ENCODE measurements at places on chromosomes 5 and 9. TPM values are rescaled to one million over a fixed set of nuclear protein-coding genes. Genes with fewer than 3 reads are reported as not detected.

Gene TPPP
- 2.2 TPM for total RNA-seq

Gene PIK3R1
- total RNA-seq = 31.5 TPM

Gene LHX3
- total RNA-seq = not detected

Gene FGF10
- 5.8 TPM for total RNA-seq

Gene S1PR3
- 4.1 TPM for total RNA-seq

Gene PPP3R2
- not detected for total RNA-seq

Gene IL4
- not detected for total RNA-seq

GRCh38 chr5:31173614-31174013 lies 19.9 kb upstream of the CDH6 start:
- no peaks in the 10 kb centered on the region for H3K4me1 ChIP-seq
- no peak for DNase-seq
- no peak overlapping the region for H3K4me3 ChIP-seq
- no peak overlapping the region for H3K27ac ChIP-seq
- H3K36me3 ChIP-seq = no peaks in the 10 kb centered on the region
- no peaks in the 10 kb centered on the region for H3K27me3 ChIP-seq

GRCh38 chr9:93677641-93678136 lies 101.3 kb downstream of the PHF2 start:
- H3K4me1 ChIP-seq = no peaks in the 10 kb centered on the region
- no peaks in the 10 kb centered on the region for H3K27me3 ChIP-seq
- no peak overlapping the region for H3K4me3 ChIP-seq
- peak; percentile 4 for DNase-seq
- H3K36me3 ChIP-seq = no peaks in the 10 kb centered on the region

DNA sequence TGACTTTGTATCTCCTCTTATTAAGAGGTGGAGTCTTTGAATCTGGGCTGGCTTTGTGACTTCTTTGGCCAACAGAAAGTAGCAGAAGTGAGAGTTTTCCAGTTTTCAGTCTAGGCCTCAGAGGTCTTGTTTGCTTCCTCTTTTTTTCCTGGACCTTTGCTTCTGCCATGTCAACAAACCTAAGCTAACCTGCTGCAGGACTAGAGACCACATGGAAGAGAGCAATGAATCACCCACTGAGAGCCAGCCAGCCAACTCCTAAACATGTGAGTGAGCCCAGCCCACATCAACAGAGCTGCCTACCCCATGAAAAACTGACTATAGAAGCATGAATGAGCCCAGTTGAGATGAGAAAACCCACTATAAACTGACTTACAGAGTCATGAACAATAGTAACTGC lies 29.9 kb downstream of the MRPL22 start:
- H3K27ac ChIP-seq = no peak overlapping the region
- no peak for DNase-seq
- no peaks in the 10 kb centered on the region for H3K27me3 ChIP-seq
- no peaks in the 10 kb centered on the region for H3K36me3 ChIP-seq
- no peak overlapping the region for H3K4me3 ChIP-seq

DNA sequence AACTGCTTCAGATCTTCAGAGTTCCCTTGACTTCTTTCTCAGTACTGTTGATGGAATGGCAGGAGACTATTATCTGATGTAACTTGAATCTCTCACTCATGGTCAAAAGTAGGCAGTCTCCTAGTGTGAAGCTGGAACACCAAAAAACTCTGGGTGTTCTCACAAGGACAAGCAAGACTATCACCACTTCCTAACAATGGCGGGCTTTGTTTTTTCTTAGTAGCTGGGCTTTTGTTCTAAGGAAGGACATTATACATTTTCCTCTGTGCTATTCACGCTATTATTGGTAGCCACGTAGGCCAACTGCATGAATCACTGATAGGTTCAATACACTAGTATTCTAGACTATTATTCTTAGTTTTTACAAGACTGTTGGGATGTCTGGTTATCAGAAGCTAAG lies 67.7 kb upstream of the ATG10 start:
- H3K27ac ChIP-seq = no peak overlapping the region
- no peaks in the 10 kb centered on the region for H3K27me3 ChIP-seq
- H3K4me1 ChIP-seq = no peaks in the 10 kb centered on the region
- no peak overlapping the region for H3K4me3 ChIP-seq
- no peak for DNase-seq
- no peaks in the 10 kb centered on the region for H3K36me3 ChIP-seq

- no peaks in the 10 kb centered on the region for H3K36me3 ChIP-seq
- H3K27ac ChIP-seq = no peak overlapping the region
- no peak for DNase-seq
- H3K27me3 ChIP-seq = no peaks in the 10 kb centered on the region
Measured at GRCh38 chr9:98985596-98985995, 41.9 kb downstream of the COL15A1 start.

- no peaks in the 10 kb centered on the region for H3K36me3 ChIP-seq
- no peak overlapping the region for H3K27ac ChIP-seq
- no peak overlapping the region for H3K4me3 ChIP-seq
- no peak for DNase-seq
- no peaks in the 10 kb centered on the region for H3K4me1 ChIP-seq
- H3K27me3 ChIP-seq = no peaks in the 10 kb centered on the region
Measured at GRCh38 chr9:7239708-7240107, 481.9 kb downstream of the KDM4C start.

GRCh38 chr5:43171926-43172325 lies 20.1 kb upstream of the NIM1K start:
- no peaks in the 10 kb centered on the region for H3K27me3 ChIP-seq
- H3K4me1 ChIP-seq = no peaks in the 10 kb centered on the region
- H3K27ac ChIP-seq = no peak overlapping the region
- H3K4me3 ChIP-seq = no peak overlapping the region
- H3K36me3 ChIP-seq = no peaks in the 10 kb centered on the region
- no peak for DNase-seq

DNA sequence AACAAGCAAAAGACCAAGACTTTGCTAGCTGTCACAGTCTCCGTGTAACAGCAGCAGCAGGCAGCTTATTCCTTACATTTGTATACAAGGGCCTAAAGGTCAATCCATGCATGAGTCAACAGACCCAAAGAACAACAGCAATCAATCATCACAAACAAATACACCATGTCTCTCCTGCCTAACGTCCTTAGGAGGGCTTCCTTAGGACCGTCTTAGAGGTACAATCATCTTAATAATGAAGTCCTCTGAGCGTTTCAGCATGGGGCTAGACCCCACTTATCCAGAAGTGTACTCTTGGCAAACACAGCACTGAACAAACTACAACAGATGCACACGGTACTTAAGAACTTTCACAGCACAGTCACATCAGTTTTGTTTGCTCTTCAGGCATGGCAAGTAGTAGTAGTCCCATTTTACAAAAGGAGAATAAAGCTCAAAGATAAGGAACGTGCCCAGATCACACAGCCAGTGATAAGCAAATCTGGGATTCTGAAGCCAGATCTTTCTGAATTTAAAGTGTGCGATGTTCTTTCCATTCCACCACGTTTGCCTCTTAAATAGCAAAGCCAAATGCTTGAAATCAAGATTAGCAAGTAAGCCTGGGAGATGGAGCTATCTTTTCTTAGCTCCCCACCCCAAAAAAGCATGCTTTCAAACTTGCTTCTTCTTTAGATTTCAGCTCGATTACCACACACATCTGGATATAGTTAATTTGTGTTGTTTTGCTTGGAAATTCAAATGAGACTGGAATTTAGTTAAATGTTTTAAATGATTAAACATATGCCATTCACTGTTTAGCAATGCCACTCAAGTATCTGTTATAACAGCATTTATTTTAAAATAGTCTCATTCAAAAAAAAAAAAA lies 24.2 kb downstream of the PSMB7 start:
- H3K36me3 ChIP-seq = no peaks in the 10 kb centered on the region
- H3K27me3 ChIP-seq = no peaks in the 10 kb centered on the region
- no peak overlapping the region for H3K27ac ChIP-seq

DNA sequence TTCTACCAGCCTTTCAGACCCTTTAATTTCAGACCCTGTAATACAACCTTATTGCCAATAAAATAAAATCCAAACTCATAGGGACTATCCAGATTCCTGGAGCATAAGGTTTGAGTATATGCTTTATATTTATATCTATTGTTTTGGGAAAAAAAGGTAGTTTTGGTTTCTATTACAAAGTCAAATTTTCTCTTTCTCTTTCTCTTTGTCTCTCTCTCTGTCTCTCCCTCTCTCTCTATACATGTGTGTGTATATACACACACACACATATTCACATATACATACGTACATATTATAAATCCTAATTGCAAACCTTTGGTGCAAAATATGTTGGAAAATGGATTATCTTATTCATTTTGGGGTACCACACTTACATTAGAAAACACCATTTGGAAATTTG lies 39.0 kb downstream of the TMEM232 start:
- no peak overlapping the region for H3K27ac ChIP-seq
- H3K27me3 ChIP-seq = no peaks in the 10 kb centered on the region
- no peaks in the 10 kb centered on the region for H3K4me1 ChIP-seq
- DNase-seq = no peak
- no peaks in the 10 kb centered on the region for H3K36me3 ChIP-seq

DNA sequence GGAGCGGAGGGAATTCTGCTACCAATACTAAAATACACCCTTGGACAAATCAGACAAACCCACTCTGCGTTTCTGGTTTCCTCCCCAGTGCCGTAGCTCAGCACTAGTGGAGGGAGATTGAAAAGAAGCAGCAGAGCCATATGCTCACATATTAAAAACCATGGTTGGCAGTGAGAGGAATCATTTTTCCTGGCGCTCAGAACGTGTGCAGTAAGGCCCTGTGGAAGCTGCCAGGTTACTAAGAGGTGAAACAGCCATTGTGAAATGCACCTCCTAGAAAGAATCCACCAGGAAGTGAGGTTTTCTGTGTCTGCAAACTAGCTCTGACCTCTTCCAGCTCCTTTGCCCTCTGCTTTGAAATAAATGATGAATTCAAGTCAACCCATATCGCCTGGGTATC lies 177.2 kb downstream of the ERCC6L2 start:
- H3K4me1 ChIP-seq = peaks cover 25% of the 10 kb centered on the region
- no peak for DNase-seq
- H3K4me3 ChIP-seq = no peak overlapping the region
- peak overlapping the region; percentile 46 for H3K27ac ChIP-seq
- H3K27me3 ChIP-seq = no peaks in the 10 kb centered on the region

GRCh38 chr9:2777454-2777853 lies 60.1 kb downstream of the KCNV2 start:
- no peak for DNase-seq
- H3K4me3 ChIP-seq = no peak overlapping the region
- no peaks in the 10 kb centered on the region for H3K4me1 ChIP-seq
- H3K27ac ChIP-seq = no peak overlapping the region

DNA sequence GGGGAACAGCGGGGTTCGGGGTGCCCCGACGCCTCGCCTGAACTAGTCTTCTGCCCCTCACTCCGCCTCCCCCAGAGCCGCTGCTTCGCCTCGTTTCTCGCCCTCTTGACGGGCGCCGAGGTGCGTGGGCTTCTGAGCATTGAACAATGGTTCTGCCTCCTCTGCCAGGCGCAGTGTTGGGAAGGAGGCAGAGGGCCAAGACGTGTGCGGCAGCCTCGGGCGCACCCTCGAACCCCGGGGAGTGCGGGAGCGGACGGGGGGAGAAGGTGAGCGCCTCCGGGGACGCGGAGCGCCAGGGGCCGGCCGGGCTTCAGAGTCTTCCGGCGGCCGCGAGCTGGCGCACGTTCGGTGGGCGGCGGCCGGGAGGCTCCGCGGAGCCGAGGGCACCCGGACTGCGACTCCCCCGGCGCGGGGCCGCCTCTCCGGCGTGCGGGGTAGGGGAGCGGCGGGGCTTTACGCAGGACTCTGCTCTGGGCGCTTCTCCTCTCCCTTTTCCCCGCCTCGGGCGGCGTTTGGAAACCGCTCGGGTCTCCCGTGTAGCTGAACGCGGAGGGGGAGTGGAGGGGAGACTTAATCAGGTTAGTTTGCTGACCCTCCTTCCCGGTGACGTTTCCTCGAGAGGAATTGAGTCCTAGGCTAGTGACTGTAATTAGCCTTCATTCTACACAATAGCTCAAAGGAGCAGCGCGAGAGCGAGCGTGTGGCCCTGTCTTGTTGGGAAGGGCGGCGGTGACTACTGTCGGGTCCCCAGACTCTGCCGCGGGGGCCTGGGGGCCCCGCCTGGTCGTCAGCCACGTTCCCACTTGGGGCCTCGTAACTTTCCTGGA lies 1.1 kb downstream of the VLDLR start:
- H3K4me3 ChIP-seq = peak overlapping the region; percentile 93
- no peaks in the 10 kb centered on the region for H3K27me3 ChIP-seq
- peak; percentile 59 for DNase-seq
